ENCODE measurements at places on chromosomes 2 and 18.

- no peak for DNase-seq
Measured at GRCh38 chr2:135409436-135409835, 121.6 kb downstream of the ZRANB3 start.

DNA sequence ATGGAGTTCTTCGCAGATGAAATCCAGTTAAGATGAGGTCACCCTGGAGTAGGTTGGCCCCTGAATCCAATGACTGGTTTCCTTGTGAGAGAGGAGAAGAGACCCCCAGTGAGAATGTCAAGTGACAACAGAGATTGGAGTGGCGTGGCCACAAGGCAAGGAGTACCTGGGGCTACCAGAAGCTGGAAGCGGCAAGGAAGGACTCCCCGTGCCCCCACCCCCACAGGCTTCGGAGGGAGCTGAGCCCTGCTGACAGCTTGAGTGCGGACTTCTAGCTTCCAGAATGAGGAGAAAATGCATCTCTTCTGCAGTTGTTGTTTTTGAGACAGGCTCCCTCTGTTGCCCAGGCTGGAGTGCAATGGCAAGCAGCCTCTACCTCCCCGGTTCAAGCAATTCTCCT is 78.0 kb upstream of the HPCAL1 start:
- DNase-seq, result no peak

DNA sequence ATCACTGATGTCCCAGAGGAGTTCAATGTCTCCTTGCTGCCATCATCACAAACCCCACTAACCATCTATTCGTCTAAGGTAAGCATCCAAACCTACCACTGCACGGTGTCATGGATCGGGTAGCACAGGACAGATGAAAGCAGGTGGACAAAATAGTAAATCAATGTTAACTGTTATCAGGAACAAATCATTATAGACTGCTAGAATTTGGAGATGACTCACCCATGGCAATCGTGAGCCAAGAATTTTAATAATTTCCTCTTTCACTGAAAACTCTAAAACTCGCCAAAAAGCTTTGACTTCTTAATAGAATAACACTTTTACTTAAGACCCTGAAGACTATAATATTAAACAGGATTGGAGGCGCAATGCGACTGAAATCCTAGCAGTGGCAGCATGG is 33.7 kb upstream of the BZW1 start:
- DNase-seq, result no peak

GRCh38 chr2:54114936-54115283 is 505 bp upstream of the ACYP2 start:
- DNase-seq, result no peak

DNA sequence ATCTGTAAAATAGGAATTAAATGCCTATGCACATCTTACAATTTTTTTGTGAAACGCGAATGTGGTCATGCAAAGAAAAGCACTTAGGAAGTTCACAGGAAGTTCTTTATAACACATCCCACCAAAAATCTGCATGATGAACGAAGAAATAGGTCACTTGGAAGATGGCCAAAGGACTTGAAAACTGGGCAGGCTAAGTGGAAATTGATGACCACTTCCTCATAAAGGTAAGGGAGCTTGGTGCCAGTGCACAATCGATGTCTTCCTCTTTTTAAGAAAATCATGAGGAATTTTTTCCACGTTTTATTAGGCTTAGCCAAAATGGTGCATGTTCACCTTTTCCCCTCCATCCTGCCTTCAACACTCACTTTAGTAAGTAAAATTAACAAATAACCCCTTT is 8.2 kb upstream of the NT5C1B start:
- DNase-seq, result no peak

DNA sequence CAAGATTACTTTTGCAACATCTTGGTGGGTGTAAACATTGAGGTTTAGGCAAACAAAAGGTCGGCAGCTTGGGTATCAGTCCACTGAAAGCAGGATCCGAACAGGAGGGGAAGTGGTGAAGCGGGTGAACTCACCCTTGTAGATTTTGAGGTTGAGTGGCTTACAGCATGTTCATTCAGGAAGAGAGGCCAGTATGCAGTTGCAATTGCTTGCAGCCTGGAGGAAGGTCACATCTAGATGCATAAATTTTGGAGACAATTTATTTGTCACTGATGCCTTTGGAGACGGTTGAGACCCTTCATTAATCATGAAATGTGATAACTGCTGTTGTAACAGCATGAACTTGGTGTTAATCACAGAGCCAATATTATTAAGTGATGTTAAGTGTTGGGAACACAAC is 131.1 kb downstream of the LTBP1 start:
- no peak for DNase-seq

GRCh38 chr2:217223222-217223930 is 363.5 kb upstream of the TNP1 start:
- DNase-seq, result peak; percentile 20

GRCh38 chr2:64700133-64700809 is 46.6 kb upstream of the SERTAD2 start:
- DNase-seq, result no peak

- DNase-seq, result no peak
Measured at GRCh38 chr2:169222665-169223064, 139.7 kb downstream of the LRP2 start.

GRCh38 chr2:197398913-197399312 is 35.9 kb downstream of the SF3B1 start:
- no peak for DNase-seq

GRCh38 chr18:31685097-31686082 is 1.0 kb upstream of the B4GALT6 start:
- DNase-seq, result peak; percentile 33

- no peak for DNase-seq
Measured at GRCh38 chr2:69811591-69811990, 17.9 kb upstream of the GMCL1 start.

GRCh38 chr2:151977631-151978030 is 121.2 kb downstream of the CACNB4 start:
- no peak for DNase-seq

DNA sequence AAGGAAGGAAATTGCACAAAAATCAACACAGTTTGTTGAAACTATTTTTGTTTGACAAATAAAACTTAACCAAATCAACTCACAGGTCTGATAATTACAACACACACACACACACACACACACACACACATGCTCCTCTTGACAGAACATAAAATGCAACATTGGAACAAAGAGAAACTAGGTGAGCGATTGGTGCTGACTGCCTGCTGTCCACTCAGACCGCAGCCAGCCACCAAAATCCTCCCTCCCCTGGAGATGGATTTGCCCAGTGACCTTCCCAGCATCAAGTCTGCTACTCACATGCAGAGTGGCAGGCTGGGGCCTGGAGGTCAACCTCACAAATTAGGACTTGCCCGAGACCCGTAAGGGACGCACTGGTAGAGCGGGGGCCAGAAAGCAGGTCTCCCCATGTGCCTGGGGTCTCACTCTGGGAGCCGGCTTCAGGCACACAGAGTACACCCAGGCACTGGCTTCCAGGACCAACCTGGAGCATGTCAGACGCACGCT is 61.4 kb downstream of the DIPK1C start:
- DNase-seq, result no peak

- no peak for DNase-seq
Measured at GRCh38 chr18:43914018-43914417, 636.7 kb upstream of the SYT4 start.

- DNase-seq, result no peak
Measured at GRCh38 chr18:11864471-11864870, 13.3 kb downstream of the CHMP1B start.

DNA sequence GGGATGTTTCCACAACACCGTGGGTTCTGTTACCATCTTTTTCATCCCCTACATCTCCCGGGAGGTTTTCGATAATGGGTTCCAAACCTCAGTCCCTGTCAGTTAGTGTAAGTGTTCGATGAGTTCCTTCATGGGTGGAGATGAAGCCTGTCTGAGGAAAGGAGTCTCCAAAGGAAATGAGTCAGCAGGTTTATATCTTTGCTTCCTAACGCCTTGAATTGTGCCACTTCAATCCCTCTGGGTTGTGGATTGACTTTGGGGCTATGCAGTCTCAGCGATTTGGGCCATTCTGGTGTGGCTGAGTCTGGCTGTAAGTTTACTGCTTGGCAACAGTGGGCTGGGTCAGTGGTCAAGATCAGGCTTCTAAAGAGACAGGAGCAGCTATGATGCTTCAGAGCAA is 1.2 kb downstream of the SERPINB5 start:
- DNase-seq, result no peak

- DNase-seq, result no peak
Measured at GRCh38 chr2:236047886-236048540, 120.2 kb downstream of the GBX2 start.

DNA sequence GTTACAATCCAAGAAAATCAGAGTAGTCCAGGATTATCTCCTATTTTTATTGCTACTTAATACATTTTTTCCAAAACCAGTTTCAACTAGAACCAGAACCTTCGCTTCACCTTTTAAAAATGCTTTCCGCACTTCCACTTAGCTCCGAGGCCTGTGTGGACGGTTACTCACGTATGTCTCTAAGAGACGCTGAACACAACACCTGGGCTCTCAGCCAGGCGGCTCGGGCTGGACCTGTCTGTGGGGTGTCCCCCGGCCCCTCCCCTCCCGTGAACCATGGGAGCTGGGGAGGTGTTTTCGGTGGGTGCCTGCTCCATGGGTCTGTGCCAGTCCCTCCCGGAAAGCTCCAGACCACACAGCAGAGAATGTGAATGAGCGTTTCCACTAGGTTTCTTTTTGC is 223.8 kb downstream of the GLI2 start:
- DNase-seq, result no peak

DNA sequence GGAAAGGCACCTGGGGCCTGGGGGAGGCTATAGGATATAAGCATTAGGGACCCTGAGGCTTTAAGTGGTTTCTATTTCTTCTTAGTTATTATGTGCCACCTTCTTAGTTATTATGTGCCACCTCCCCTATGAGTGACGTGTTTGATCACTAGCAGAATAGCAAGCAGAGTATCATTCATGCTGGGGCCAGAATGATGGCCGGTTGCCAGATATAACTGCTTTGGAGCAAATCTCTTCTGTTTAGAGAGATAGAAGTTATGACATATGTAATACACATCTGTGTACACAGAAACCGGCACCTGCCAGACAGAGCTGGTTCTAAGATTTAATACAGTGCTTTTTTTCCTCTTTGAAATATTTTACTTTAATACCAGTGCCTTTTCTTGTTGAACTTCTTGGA is 29.4 kb downstream of the LIPG start:
- DNase-seq, result no peak

GRCh38 chr2:215363461-215364156 is 51.8 kb downstream of the ATIC start:
- DNase-seq, result no peak

DNA sequence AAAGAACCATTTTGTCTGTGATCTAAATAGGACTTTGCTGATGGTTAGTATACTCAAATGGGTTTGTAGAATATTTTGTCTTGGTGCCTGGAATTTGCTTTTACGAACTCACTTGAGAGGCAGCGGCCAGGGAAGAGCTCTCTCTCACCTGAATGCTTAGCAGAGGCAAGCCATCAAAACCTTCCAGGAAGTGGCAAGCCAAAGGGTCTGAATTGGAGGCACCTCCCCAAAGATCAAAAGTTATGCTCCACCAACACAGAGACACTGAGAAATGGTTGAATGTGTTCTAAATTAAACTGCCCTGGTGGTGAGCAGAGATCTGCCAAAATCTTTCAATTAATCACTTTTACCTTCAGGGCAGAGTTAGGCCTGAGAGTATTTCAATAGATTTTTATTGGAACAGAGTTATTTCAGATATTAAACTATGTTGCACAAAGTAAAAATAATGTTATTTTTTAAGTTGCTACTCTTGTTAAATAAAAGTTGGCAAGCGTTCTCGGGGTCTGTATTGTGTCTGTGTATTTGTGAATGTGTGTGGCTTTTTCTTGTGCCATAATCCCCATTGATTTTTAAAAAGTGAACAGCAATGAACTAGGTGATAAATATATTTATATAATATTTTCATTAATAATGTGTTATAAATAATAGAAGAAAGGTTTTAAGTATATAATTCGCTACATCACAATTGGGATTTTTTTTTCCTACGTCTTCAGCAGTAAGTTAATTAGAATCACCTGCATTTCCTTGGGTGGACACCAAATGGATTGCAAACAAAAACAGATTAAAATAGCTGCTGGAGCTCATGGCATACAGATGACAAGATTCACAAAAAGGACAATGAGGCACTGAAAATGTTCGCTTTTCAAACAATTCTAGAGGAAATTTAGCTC is 416.1 kb downstream of the ARHGAP15 start:
- peak; percentile 18 for DNase-seq

DNA sequence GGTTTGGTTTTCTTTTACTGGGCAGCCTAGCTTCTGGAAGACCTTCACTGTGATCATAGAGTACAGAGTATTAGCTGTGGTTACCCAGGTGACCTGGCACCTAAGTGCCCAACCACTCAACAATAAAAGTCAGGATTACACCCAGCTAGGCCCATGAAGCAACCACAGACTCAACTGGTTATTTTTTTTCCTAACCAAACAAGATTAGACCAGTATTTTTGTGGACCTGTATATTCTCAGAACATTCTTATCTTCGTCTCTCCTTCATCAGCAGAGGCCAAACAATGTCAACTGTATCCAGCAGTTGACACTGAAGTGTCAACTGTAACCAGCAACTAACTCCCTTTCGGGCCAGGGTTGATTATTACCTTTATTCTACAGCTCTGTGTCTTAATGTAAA is 289.2 kb upstream of the SLC39A10 start:
- DNase-seq, result no peak

DNA sequence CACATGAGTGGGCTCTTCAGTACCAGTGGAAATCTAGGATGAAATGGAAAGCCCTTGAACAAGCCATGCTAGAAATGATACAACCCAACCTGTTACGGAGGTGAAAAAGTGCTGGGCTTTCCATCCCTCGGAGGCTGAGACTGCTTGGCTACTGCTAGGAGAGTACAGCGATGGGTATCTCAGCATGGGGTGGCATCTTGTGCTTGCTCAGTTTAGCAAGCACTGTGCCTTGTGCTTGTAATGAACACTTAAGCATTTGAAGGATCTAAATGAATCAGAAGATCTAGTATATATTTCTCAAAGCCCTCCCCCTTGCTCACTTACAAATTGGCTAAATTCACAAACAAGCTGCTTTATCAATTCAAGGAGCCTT is 44.3 kb upstream of the EHBP1 start:
- no peak for DNase-seq

GRCh38 chr18:33577685-33578517 is at the start of gene ASXL3:
Gene ASXL3 (plus strand): TSS chr18:33578219. CDS start chr18:33578632, 413 bp downstream.
- DNase-seq, result no peak

GRCh38 chr2:122863532-122863931 is 1108.1 kb downstream of the TSN start:
- DNase-seq, result no peak

DNA sequence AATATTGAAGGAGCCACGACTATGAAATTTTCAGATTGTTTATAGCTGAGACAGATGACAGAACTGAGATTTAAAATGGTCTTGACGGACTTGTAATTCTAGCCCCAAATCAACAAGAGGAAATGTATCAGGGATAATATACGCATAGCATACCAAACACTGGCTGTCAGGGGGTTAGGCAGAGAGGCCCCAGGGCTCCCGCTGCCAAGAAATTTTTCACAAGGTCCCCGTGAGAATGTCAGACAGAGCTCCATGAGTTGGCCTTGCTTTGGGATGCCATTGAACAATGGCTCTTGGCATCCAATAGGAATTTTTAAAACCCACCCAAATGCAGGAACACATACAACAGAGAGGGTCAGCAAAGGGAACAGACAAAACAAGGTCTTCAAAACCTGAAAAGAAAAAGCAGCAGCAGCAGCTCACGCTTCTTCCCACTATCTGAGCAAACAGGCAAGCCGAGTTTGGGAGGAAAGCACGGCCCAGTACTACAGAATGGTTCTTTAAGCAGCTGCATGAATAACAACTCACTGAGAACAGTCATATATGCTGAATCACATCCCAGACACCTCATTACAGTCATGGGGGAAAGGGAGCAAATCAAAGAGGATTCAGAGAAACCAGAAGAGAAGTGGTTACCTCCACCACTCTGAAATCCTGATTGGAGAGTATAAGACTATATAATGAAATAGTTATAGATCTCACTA is 445.6 kb downstream of the RND3 start:
- DNase-seq, result no peak

All from CD4-positive, alpha-beta T cell treated with Interleukin-1 beta for 1 hour (primary cell).